ENCODE measurements at places on chromosomes 11 and 22.

DNA sequence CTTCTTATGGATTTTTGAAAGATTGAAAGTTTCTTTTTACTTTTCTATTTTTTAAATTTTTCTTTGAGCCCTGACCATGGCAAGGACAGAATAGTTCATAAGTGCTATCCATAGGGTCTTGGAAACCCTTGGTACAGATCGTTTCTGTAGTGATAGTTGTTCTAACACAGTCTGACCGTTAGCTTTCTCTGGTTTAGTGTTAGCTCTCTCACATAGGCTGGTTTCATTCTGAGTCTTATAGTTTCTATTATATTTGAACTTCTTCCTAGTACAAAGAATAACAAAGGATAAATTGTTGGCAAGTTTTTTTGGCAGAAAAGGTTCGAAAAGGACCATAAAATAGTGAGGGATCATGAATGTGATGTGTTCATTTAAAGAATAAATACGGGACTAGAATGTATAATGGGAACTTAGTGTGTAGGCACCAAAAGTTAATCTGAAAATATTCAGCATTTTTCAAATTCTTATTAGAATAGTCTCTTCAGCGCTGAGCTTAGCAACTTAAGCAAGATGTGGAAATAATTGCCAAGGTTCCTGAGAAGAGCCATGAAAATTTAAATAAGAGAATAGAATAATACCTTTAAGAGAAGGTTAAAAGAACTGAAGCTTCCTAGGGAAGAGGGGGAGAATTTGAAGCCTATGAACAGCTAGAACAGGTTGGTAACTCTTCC, 24.1 kb downstream of the FDX1 start:
- no peak for DNase-seq

- no peak for DNase-seq
Measured at GRCh38 chr11:68266936-68267880, 4.6 kb downstream of the C11orf24 start.

- no peak for DNase-seq
Measured at GRCh38 chr11:80321786-80322185, 881.0 kb upstream of the TENM4 start.

DNA sequence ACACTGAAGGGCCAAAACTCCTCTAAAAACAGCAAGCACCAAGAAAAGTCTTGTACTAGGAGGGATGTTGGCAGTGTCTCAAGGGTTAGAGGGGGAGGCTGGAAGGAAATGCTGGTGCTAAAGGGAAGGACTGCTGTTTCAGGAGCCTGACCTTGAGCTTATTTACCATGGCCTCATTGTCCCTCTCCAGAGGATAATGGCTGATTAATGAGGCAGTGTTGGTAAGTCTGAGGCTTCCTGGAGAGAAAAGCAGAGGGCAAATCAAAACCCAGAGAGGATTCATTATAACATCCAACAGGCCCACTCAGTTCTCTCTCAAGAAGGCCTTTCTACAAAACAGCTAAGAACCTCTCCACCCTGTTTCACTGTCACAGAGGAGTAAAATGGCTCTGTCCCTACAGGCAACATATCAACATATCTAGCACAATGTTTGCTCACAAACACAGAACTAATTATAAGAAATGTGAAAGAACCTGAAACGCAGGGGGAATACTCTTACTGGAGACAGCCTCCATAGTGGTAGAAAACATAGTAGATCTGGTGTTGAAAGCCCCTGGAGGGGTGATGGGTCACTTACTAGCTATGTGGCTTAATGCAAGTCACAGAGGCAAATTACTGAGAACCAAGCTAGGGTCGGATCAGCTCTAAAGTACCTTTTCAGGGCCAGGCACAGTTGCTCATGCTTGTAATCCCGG, 31.4 kb downstream of the NUMA1 start:
- no peak for DNase-seq
